ENCODE measurements at places on chromosomes 7 and 10.

GRCh38 chr10:80173466-80173865, 31.9 kb downstream of the ANXA11 start:
- no peak for DNase-seq

GRCh38 chr7:1531263-1531978, 919 bp downstream of the MAFK start:
- DNase-seq, result peak; percentile 60

DNA sequence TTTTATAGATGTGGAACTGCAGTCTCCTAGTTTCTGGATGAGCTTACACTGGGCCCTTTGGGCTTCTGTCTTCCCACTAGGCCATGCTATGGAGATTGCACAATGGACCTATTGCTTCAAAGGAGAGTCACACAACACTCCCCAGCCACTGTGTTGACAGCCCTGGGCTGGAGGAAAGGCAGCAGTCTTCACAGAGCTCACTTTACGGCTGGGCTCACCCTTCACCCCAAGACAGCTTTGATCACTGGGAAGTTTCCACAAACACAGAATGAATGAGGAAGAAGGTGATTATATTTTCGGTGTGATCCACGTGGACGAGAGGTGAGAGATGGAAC, 92.7 kb upstream of the GDF10 start:
- no peak for DNase-seq

- no peak for DNase-seq
Observed at GRCh38 chr7:110448918-110449317, 642.0 kb upstream of the LRRN3 start.

DNA sequence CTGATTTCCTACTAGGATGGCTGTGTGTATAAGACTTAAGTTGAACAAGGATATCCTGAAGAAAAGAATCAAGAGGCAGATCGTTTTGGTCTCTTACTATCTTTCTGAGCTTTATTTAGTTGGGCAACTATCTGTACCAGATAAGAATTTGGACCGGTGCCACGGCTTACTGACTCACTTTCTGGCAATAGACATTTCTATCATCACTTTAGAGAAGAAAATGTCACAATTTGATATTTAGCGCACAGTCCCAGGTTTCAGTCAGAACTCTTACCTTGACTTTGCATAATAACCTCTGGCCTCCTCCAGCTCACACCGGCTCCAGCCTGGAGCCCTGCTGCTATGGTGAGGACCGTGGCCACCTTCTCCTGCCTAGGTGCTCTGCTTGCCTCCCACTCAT, 218.2 kb upstream of the MDFIC start:
- peak; percentile 11 for DNase-seq

GRCh38 chr10:16999665-17000451, 129.8 kb downstream of the CUBN start:
- no peak for DNase-seq

- no peak for DNase-seq
Observed at GRCh38 chr7:19104811-19105210, 12.6 kb downstream of the TWIST1 start.

DNA sequence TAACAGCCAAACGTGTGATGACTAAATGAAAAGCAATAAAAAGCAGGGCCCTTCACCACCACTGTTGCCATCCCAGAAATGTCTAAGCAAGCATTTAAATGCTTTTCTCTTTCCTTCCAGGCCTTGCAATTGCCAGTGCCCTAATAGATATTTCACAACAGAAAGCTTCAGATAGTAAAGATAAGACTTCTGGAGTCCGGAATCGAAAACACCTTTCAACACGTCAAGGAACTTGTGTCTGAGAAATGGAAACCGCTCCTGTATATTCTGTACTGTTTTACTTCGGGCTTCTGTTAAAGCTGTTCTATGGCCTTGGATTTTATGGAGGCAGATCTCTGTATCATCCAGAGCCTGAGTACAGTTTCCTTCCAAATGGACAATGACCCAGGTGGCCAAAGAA, 328.5 kb downstream of the GFRA1 start:
- DNase-seq, result no peak

Measured in erythroblast (primary cell).